Stimulated activated CD8-positive, alpha-beta memory T cell treated with anti-CD3 and anti-CD28 coated beads, Interleukin-4, amount 100 ng/mL, for 24 hours (primary cell): ENCODE measurements at places on chromosomes 11 and 22.

DNA sequence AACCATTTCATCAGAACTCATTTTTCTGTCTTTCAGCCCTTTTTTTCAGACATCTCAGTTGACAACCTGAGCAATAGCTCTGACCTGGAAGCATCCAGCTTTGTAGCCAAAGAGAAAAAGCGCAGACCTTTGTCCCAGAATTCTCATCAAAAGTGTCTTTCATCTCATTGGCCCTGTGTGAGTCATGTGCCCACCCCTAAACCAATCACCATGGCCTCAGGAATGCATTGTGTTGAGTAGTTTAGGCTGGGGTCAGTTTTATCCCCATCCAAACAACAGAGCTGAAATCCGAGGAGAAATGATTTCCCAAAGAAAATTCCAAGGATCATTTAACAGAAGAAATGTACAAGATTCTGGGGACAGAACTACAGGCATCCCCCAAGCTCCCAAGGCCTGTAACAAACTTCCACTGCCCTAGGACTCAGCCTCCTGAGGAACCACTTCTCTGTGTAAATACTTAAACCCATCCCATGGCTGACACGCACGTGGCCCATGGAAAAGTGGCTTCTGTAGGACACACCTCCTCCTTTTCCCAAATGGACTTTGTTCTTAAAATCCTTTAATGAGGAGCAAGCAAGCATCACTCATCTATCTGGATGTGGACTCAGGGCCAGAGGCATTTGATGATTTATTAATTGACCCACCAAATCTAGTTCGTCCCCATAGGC is 429.0 kb downstream of the SOX6 start:
- DNase-seq = no peak

- DNase-seq = no peak
Measured at GRCh38 chr11:30705913-30706675, 119.9 kb upstream of the MPPED2 start.

- DNase-seq = no peak
Measured at GRCh38 chr11:46296059-46296527, 18.6 kb downstream of the CREB3L1 start.

DNA sequence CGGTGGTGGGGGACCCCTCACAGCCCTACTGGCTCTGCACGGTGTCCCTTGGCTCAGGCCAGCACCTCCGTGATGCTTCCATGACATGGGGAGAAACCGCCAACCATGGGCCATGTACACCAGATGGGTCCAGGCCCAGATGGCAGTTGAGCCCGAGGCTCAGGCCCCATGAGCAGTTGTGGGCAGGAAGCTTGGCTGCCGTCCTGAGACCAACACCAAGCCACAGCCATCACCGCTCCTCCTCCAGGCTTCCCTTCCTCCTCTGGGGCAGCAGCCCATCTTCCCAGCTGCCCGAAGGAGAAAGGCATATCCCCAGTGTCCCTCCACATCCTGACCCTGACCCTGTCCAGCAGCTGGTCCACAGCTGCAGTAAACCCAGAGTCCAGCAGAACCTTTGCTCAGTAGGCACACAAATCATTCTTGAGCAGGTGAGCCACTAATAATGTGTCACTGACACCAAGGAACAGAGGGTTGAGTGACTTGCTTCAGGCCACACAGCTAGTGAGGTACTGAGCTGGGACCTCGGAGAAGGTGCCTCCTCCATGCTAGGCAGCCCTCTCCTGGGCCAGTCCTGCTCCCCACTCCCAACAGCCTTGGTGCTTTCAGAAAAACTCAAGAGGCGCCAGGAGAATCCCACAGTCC is 204.9 kb downstream of the CTTN start:
- DNase-seq = no peak

- DNase-seq = no peak
Measured at GRCh38 chr11:79440571-79441460, at the start of gene TENM4. TSS of gene TENM4 (minus strand) at chr11:79441030. CDS start at chr11:79069944, 371,086 bp downstream.

DNA sequence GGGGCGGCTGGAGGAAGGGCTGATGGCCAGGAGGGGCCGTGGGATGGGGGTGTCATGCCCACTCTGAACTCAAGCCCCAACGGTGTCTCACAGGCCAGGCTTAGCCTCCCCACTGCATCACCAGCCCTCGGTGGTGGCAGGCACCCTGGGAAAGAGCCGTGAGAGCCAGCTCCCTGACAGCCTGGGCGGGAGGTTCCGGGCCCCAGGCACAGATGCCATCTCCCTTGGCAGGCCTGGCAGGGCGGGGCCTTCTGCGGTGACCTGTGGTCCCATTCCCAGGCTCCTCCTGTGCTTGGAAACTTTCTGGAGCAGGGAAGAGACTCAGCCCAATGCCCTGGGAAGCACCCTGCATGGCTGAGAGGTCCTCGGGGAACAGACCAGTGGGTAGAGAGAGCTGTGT is 4.8 kb downstream of the PHLDA2 start:
- DNase-seq = no peak

GRCh38 chr22:45006111-45006963 is 3.5 kb downstream of the PHF21B start:
- DNase-seq = no peak

GRCh38 chr22:43289976-43290721 is 53.0 kb downstream of the SCUBE1 start:
- no peak for DNase-seq

GRCh38 chr11:65384301-65384889 is 1.9 kb upstream of the SLC25A45 start:
- DNase-seq = no peak

GRCh38 chr22:45645150-45645525 is 26.5 kb upstream of the ATXN10 start:
- no peak for DNase-seq

DNA sequence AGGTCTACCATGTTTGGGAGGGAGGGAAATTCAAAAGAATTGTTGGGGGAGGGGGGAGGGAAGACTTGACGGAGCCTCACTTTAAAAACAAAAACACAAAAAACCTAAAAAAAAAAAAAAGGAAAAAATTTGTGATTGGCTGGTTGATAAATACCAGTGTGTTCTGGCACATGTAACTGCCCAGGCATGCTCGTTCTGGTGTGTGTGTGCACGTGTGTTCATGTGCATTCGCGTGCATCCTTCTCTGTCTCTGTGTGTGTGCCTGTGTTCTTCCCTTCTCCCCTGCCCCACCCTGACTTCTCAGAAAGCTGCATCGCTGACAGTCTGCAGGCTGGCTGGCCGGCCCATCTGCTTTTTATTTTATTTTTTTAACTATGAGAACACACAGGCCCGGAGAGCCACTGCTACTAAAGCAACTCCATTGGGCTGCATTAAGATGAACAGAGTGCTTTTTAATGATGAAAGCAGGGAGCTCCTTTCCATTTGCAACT is 22.6 kb upstream of the ADSL start:
- DNase-seq = no peak

- no peak for DNase-seq
Measured at GRCh38 chr11:103327721-103328120, 218.5 kb downstream of the DYNC2H1 start.

GRCh38 chr11:12193515-12194336 is 83.3 kb downstream of the MICAL2 start:
- no peak for DNase-seq

GRCh38 chr11:117839380-117839881 is 14.9 kb upstream of the FXYD2 start:
- no peak for DNase-seq

- DNase-seq = no peak
Measured at GRCh38 chr11:88297863-88298262, 39.7 kb downstream of the CTSC start.

GRCh38 chr11:76269661-76270261 is 63.5 kb upstream of the WNT11 start:
- no peak for DNase-seq

- DNase-seq = no peak
Measured at GRCh38 chr22:38260761-38261681, 11.8 kb downstream of the TMEM184B start.

GRCh38 chr11:120657306-120658070 is 145.9 kb downstream of the GRIK4 start:
- no peak for DNase-seq

GRCh38 chr22:37917874-37918548 is 11.9 kb downstream of the MICALL1 start:
- no peak for DNase-seq

GRCh38 chr22:44406341-44407170 is 91.5 kb downstream of the RTL6 start:
- DNase-seq = no peak

DNA sequence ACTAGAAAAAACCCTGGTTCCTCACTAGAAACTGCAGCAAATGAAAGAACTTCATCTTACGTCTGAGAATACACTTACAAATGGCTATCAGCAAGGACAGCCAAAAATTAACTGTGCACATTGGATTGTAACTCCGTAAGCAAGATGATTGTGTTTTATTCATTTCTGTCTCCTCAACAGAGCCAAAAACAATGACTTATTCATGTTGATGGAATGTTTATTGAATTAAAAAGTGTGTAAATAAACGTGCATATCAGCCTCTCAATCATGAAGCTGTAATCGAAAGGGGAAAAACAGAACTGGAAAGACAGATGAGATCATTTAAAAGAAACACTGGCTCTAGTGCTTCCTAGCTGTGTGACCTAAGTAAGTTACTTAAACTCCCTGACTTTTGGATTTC is 307.5 kb upstream of the ZC3H12C start:
- no peak for DNase-seq

- DNase-seq = no peak
Measured at GRCh38 chr22:17818180-17818579, 43.9 kb upstream of the BID start.

GRCh38 chr22:46539169-46539568 is 1.7 kb upstream of the CELSR1 start:
- DNase-seq = no peak

GRCh38 chr11:82899957-82900276 is 313 bp downstream of the PRCP start:
- no peak for DNase-seq

GRCh38 chr11:116221351-116221750 is 551.4 kb downstream of the BUD13 start:
- no peak for DNase-seq

GRCh38 chr11:1226226-1226985 is 3.5 kb downstream of the MUC5B start:
- DNase-seq = no peak

GRCh38 chr11:68040101-68040956 is 1.5 kb downstream of the TCIRG1 start:
- DNase-seq = peak; percentile 25

GRCh38 chr11:34105957-34106504 is 602 bp downstream of the NAT10 start:
- no peak for DNase-seq

GRCh38 chr11:57294225-57295131 is 30.3 kb downstream of the TNKS1BP1 start:
- DNase-seq = no peak

GRCh38 chr11:118016104-118016503 is 29.9 kb downstream of the IL10RA start:
- DNase-seq = no peak

DNA sequence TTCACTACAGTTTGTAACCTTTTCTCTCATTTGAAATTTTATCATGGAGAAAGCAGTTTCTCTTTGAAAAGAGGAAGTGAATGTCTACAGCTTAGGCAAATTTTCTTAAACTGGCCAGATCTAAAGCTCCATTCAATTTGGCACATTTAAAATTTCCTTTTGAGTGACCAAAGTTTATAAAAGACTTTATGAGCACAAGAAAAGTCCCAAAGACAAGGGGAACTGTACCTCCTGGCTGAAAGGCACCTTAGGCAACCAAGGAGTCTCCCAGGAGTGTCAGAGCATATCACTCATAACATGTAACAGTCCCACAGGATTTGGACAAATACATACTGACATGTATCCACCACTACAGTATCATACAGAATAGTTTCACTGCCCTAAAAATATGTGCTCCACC is 41.3 kb downstream of the NARS2 start:
- DNase-seq = no peak

DNA sequence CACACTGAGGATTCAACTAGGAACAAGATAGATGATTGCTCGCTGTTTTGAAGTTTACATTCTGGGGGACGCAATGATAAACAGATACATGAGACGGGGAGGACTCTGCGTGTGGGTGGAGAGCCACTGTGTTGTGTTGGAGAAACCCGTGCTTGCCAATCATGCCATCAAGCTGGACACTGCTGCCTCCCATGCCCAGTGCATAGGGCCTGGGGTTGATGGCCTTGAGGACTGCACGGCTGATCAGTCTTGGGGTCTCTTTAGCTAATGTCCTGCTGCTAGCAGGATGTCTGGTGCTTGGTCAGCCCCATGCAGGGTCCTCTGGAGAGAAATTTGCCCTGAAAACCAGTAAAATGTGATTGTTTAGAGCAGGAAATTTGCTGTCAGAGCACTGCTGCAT is 221.2 kb upstream of the B3GAT1 start:
- DNase-seq = no peak

GRCh38 chr11:121717296-121717695 is 264.5 kb upstream of the SORL1-AS1 start:
- no peak for DNase-seq

DNA sequence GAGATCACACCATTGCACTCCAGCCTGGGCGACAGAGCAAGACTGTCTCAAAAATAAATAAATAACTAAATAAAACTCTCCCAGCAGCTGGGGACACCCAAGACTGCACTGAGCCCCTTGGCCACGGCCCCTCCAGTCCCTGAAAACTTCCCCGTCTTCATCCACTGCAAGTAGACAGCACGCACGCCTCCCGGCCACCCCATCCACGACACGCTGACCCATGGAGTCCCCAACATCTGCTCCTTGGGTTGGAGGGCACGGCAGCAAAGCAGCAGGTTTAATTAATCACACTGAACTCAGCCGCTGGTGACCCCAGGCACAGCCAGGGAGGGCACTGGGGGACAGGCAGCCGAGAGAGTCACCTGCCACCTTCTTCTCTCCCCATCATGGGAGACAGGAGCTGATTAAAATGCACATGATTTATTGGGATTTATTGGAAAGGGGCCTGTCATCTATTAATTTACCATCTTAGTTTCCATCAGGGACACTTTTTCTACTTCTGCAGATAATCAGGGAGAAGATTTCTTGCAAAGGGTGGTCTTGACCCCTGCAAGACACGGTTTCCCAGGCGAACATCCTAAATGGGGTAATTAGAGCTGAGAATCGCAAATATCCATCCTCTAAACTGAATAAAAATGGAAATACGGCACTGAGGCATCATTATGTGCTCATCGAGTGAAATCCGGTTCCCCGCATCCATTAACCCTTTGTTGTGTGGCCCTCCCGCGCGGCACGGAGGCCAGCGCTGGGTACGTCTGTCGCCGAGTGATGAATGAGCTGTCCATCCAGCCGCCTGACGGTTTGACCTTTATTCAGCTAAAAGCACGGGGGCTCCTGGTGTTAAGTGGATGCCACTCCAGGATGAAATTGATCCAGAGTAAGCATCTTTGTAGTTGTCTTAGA is 178.3 kb downstream of the BRD1 start:
- no peak for DNase-seq
